ENCODE measurements at places on chromosomes 12 and 14. TPM values are rescaled to one million over a fixed set of nuclear protein-coding genes. Genes with fewer than 3 reads are reported as not detected.
A peak's percentile ranks its signal among the peaks of the same experiment; 100 is the strongest.

GRCh38 chr14:56244138-56244789, 126.1 kb downstream of the PELI2 start:
- no peak for DNase-seq

GRCh38 chr14:101347893-101348777, 213.2 kb upstream of the DIO3 start:
- DNase-seq: no peak

DNA sequence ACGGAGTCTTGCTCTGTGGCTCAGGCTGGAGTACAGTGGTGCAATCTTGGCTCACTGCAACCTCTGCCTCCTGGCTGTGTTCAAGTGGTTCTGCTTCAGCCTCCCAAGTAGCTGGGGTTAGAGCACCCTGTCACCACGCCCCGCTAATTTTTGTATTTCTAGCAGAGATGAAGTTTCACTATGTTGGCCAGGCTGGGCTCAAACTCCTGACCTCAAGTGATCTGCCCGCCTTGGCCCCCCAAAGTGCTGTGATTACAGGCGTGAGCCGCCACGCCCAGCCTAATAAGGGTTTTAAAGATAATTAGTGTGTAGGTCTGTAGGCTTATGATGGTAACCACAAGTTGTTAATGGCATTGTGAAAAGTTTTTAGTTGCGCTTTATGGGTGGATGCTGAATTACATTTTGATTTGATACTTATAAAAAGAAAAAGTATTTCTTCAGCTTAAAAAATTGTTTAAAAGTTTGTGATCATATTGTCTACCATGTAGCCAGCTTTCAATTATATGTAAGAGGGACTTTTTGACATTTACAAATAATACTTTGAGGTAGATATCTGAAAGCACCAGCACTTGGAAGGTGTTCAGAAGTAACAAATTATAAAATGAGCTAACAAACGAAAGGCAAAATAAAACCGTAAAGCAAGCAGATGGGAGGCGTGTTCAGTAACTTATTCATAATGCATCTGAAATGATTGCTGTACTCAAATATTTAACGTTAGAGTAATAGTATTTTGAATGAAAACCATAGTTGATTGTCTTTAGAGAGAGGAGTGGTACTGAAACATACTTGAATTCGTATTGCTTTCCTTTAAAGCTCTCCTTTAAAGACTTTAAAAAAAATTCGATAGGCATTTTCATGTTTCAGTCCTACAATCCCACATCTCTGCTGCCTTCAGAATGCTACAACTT, 37.1 kb downstream of the MDM2 start:
- DNase-seq: no peak

DNA sequence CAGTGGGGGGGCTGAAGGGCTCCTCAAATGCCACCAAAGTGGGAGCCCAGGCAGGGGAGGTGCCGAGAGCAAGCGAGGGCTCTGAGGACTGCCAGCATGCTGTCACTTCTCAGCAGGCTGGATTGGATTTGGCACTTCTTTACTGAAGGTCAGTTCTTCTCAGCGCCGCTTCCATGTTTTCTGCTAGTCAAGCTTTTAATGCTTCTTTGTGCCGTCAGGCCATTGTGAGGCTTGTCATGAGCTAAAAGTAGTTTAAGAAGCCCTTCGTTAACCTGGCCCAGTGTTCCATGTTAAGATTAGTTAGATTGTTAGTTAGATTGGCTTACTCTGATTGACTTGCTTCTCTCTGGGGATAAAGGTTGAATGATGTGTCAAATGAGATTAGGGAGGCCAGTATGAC, 13.4 kb downstream of the GABARAPL1 start:
- DNase-seq: no peak

GRCh38 chr14:103746701-103747100, 31.1 kb downstream of the ZFYVE21 start:
- no peak for DNase-seq

GRCh38 chr12:32106517-32107358, at the start of gene BICD1:
TSS of gene BICD1 (plus strand) at chr12:32106847. CDS start at chr12:32107332, 485 bp downstream.
- DNase-seq: peak; percentile 76

DNA sequence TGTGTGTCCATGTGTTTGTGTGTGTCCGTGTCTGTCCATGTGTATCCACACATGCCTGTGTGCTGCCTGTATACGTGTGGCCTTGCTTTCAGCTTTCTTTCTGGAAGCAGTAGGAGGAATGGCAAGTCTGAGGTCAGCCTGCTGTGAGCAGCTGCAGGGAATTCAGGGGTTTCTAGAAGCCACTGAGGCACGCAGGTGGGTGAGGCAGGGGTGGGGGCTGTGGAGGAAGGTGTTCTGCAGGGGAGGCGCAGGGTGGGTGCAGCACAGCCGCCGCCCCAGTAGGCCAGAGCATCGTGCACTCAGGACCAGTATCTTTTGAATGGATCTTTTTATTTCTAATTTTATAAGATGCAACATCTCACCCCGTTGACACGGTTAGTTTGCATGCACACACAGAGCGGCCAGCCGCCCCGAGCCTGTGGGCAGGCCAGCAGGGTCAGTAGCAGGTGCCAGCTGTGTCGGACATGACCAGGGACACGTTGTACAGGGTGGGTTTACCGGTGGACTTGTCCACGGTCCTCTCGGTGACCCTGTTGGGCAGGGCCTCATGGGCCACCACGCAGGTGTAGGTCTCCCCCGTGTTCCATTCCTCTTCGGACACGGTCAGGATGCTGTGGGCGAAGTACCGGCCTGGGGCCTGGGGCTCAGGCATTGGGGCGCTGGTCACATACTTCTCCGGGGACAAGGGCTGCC, 327.7 kb downstream of the TMEM121 start:
- DNase-seq: no peak

- DNase-seq: no peak
These were observed 1.3 kb upstream of the TEDC1 start for GRCh38 chr14:105489542-105490266.

- DNase-seq: no peak
These were observed 253.4 kb downstream of the PAX9 start for GRCh38 chr14:36915081-36915480.

GRCh38 chr14:24178399-24179178, 6.7 kb downstream of the REC8 start:
- DNase-seq: no peak

GRCh38 chr12:116159593-116160200, 117.8 kb downstream of the MED13L start:
- DNase-seq: no peak

DNA sequence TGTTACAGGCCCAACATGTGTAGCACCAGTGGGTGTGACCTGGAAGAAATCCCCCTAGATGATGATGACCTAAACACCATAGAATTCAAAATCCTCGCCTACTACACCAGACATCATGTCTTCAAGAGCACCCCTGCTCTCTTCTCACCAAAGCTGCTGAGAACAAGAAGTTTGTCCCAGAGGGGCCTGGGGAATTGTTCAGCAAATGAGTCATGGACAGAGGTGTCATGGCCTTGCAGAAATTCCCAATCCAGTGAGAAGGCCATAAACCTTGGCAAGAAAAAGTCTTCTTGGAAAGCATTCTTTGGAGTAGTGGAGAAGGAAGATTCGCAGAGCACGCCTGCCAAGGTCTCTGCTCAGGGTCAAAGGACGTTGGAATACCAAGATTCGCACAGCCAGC, 8.6 kb downstream of the BCL2L14 start:
- DNase-seq: no peak

GRCh38 chr12:96751626-96752025, 155.4 kb upstream of the NEDD1 start:
- peak; percentile 8 for DNase-seq

DNA sequence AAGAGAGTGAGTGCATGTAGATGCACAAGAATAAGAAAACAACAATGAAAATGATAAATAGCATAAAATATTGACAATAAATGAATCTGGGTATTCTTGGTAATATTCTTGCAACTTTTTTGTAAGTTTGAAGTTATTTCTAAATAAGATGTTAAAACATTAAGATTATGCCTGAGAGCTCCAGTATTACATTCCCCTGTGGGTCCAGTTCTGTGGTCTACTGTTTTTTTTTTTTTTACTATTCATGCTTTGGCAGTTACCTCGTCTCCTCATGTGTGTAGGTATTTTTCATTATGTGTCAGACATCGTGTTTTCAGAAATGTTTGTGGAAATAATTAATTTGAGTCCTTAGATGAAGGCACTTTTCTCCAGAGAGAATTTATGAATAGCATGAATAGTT, 386.2 kb downstream of the AACS start:
- DNase-seq: no peak

GRCh38 chr12:64740646-64741045, 18.6 kb downstream of the GNS start:
- no peak for DNase-seq

GRCh38 chr12:82099216-82099615, 259.0 kb downstream of the CCDC59 start:
- peak; percentile 91 for DNase-seq

DNA sequence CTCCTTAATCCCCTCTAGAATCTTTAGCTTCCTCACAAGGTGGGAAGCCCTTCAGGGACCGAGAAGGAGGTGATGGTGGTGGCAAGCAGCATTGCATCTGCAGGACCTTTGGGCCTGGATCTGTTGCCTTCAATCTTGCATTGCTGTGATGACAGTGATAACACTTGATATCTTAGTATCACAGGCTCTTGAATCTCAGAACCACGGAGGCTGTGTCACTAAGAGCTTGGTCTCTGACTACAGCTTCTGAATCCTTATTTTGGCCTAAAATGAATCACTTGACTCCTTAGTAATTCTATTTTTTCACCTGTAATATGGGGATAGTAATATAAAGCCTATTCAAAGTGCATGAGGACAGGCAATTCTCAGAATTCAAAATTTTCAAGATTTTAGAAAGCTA, 8.9 kb upstream of the AMN1 start:
- DNase-seq: no peak

DNA sequence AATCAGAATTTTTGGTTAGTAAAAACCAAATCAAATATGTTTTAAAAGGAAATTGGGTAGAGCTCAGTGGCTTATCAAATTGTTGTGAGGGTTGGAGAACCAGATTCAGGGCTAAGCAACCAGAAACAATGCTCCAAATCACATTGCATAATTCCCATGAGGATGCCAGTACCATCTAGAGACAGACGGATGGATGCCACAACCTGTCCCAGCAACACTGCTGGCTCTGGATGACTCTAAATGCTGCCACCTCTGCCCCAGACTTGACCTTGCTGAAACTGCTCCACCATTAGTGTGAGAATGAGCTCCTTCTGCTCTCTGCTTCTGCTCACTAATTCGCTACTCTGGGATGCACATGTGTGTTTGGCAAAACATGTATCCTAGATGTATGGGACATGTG, 43.9 kb downstream of the FRS2 start:
- DNase-seq: no peak

- no peak for DNase-seq
These were observed 76.9 kb upstream of the TMEM263 start for GRCh38 chr12:106878804-106879203.

- DNase-seq: no peak
These were observed 159.9 kb downstream of the EGLN3 start for GRCh38 chr14:33790996-33791395.

DNA sequence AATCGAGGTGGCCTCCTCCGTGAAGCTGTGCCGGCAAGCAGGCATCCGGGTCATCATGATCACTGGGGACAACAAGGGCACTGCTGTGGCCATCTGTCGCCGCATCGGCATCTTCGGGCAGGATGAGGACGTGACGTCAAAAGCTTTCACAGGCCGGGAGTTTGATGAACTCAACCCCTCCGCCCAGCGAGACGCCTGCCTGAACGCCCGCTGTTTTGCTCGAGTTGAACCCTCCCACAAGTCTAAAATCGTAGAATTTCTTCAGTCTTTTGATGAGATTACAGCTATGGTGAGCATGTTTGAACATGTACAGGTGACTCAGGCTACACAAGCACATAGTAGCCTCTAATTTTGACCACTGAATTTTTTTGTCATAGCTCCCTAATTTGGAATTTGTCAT, 59.7 kb downstream of the ATP2A2 start:
- peak; percentile 91 for DNase-seq

GRCh38 chr14:94328196-94328595, 5.1 kb upstream of the SERPINA6 start:
- DNase-seq: no peak

DNA sequence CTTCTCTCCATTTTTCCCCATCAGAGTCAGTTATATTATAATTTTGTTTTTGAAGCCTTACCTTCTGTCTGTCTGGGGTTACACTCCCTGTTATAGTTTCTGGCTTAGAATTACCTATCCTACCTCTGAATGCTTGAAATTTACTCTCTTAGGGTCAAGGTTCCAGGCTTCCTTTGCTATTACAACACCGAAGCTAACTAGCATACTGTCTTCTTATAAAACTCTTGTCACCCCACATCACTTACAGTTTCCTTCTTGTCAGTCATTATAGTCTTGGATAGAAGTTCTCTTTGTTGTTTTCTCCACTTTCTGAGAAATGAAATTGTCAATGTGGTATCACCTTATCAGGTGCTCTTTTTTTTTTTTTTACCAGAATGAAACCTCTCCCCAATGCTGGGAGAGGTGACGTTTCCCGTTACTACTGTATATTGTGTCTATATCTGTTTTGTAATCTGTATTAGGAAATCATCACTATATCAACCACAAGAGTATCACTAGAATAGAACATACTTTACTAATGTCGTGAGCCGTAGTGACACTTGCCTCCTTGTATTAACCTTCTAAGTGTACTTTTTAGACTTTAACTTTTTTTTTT, 69.2 kb upstream of the PSMA6 start:
- no peak for DNase-seq

- no peak for DNase-seq
These were observed 32.8 kb downstream of the ABCD2 start for GRCh38 chr12:39586816-39587215.

DNA sequence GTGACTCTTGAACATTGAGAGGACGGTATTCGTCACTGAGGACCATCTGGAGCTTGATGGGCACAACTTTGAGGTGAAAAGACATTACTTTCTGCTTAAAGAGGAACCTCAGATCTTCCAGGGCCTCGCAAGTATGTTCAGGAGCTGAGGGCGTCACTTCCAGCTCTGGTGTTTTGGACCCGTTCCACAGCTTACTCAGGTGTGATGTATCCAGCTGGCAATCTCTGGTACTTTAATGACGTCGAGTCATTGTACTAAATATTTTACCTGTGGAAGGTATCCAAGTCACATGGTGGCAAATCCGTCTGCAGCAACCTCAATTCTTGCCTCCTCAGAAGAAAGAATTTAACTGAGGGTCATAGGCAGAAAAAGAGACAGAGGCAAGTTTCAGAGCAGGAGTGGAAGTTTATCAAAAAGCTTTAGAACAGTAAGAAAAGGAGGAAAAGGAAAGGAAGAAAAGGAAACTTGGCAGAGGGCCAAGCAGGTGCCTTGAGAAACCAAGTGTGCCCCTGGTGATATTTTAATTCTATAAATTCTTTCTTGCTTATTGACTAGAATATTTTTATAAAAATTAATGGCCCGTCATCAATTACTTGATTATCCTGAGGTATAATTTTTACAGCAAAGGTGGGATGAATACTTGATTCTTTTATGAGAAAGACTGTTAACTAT, 250.6 kb downstream of the AEBP2 start:
- peak; percentile 87 for DNase-seq

Gene GLIPR1L1
- polyA plus RNA-seq: not detected

Gene HOXC10
- 32.0 TPM for polyA plus RNA-seq

Gene PRKD1
- polyA plus RNA-seq: 0.23 TPM

Gene NPFF
- polyA plus RNA-seq: not detected

Gene CLEC4C
- not detected for polyA plus RNA-seq

Gene ALDH1L2
- polyA plus RNA-seq: 1.6 TPM

Gene KRT2
- not detected for polyA plus RNA-seq

Gene TSPAN19
- 0.28 TPM for polyA plus RNA-seq

Gene TPPP2
- polyA plus RNA-seq: not detected

Gene PROX2
- not detected for polyA plus RNA-seq

Gene AKAP3
- 0.35 TPM for polyA plus RNA-seq

Data from foreskin keratinocyte (primary cell).